Stimulated activated CD4-positive, alpha-beta T cell treated with anti-CD3 and anti-CD28 coated beads, Interleukin-1b, Interleukin-23, amount 100 ng/mL, for 24 hours (primary cell): ENCODE measurements at places on chromosomes 2 and 18.

DNA sequence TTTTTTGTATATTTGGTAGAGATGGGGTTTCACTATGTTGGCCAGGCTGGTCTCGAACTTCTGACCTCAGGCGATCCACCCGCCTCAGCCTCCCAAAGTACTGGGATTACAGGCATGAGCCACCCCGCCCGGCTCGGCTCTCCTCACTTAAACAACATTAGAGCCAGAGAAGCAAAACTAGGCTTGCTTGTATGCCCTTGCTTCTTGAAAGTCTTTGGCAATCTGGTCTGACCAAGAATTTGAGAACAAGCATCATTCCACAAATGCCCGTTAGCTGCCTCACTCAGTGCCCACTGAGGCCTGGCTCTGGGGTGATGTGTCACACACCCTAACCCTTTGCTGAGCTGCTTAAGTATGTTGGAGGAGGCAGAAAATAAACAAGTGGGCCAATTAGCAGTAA, 33.5 kb downstream of the SOWAHC start:
- DNase-seq = no peak

DNA sequence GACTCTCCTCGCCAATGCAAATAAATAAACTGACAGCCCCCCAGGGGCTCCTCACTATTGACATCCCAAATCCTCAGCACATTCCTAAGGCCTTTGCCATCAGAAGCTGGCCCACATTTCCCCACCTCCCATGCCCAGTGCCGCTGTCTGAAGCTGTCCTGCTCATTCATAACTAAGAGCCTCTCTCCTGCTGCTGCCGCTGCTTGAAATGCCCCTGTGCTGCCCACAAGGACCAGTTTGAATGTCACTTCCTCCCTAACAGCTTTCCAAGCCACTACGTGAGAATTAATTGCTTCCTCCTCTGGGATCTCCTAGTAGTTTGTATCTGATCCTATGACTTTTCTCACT, 151.6 kb upstream of the CAPN13 start:
- no peak for DNase-seq

GRCh38 chr18:9711361-9712129, 3.4 kb downstream of the RAB31 start:
- DNase-seq = no peak

DNA sequence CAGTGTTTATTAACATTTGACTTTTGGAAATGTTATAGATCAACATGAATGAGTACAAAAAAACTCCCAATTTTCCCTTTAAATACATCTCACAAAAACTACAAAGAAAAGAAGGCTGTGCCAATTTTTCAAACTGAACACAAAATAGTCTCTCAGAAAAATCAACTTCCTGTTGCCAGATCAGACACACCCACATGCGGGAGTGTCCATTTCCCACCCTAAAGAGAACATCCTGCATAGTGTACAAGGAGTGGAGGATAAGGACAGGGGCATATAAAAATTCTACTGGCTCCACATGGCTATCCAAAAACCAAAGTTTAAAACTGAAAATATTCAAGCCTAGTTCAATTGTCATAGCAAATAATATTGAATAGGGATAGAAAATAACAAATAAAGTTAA, 165.3 kb downstream of the ATAD2B start:
- DNase-seq = no peak

GRCh38 chr2:43905371-43905803, 66.6 kb downstream of the ABCG8 start:
- no peak for DNase-seq

- DNase-seq = no peak
Observed at GRCh38 chr2:158199928-158200650, 98.4 kb downstream of the UPP2 start.

DNA sequence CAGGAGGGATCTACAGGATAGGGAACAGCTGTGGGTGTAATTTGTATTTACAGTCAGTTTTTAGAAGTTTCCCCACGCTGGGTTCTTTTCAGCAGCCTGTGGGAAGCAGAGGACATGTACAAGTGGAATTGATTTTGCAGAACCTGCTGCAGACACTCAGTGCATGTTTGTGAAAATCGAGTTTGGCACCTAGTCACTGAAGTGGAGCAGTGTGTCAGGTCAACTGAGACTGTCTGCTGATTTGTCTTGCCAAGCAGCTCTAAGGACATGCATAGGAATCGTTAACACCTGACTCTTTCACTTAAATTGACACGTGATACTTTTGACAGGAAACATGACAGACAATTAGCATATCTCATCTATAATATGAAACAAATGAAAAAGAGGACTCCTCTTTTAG, 416.6 kb downstream of the TMX3 start:
- no peak for DNase-seq

DNA sequence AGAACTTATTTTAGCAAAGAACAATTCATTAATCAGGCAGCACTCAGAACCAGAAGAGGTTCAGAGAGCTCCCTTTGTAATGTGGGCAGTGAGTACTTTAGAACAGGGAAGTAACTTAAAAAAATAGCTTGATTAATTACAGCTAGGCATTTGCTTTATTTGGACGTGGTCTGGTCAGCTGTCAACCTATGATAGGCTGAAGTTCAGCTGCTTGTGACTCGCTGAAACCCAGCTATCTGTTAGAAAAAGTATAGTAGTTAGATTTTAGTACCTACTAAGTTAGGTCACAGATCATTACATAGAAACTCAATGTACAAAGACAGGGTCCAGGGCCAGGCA, 40.0 kb downstream of the PKDCC start:
- no peak for DNase-seq

- DNase-seq = no peak
Observed at GRCh38 chr2:88967844-88968243, 276.4 kb downstream of the RPIA start.

GRCh38 chr18:37628470-37629220, 63.0 kb upstream of the CELF4 start:
- no peak for DNase-seq

DNA sequence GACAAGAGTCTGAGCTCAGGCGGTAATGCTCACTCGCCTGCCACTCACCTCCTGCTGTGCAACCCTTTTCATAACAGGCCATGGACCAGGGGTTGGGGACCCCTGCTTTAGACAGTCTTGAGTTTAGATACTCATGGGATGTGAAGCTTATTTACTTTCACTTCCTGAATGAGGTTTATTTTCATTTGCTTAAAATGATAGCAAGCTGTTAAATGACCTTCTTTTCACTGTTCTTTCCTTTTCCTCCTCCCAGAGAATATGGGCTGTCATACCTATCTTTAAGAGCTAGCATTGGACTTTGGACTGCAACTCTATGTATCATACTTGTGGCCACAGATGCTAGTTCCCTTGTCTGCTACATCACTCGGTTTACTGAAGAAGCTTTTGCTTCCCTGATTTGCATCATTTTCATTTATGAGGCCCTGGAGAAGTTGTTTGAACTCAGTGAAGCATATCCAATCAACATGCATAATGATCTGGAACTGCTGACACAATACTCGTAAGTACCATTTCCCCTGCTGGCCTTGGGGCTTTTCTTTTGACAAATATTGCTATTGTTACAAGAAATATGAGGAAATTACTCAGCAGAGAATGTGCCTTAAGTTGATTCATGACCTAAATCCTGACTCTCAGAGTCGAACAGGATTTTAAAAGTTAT, 168.5 kb downstream of the DPP4 start:
- no peak for DNase-seq

GRCh38 chr2:95374921-95375471, 27.5 kb upstream of the FAHD2A start:
- no peak for DNase-seq

DNA sequence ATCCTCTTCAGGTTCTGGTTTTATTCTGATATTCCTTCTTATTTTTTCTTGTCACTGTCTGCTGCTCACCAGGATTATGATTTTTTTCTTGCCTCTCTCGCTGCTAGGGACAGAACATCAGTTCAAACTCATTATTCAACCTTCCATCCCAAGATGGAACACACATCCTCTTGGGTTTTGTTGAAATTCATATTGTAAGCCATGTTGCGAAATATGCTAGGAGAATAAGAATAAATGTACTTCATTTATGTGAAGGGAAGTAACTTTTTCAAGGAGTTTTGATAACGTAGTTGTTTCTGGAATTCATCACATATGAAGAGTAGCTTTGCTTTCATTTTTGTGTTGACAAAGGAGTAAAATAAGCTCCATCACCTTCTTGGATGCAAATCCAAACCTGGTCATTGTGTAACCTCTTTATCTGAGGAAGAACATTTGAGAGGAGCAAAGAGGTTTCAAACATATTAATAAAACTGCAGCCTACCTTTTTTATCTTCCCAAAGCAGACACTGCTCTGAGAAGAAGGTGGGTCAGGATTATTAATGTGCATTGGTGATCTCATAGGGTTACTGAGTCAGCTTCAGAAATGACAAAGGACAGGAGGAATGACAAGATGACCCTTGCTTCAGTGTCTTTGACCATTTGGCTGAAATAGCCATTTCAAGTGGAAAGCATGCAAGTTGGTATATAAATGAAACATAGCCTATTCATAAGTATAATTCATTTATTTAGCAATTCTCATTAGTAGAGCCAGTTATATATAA, 280.0 kb downstream of the GULP1 start:
- no peak for DNase-seq

GRCh38 chr2:30990671-30991070, 147.6 kb downstream of the GALNT14 start:
- DNase-seq = no peak

- DNase-seq = no peak
Observed at GRCh38 chr2:208033701-208034502, 8.6 kb upstream of the PLEKHM3 start.

DNA sequence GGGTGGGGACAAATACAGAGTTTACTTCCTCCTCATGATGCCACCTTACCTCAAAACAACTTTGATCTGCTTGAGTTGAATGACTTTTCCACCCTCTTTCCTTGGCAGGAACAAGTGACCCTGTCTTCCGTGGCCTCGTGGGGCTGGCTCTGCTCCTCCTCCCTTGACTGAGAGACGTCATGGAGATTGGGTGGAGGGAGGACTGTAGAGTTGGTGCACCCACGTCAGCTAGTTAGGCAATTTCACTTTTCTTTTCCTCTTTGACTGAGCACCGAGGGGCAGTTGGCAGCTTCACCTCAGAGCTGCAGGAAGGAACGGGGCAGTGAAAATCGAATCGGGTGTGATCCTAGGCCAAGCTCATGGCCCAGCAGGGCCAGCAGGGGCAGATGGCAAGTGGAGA, at the start of gene SP140:
TSS of gene SP140 (plus strand) at position 251 of the 400 bp plus-strand sequence. CDS start at position 360, 109 bp downstream.
- DNase-seq = peak; percentile 45

DNA sequence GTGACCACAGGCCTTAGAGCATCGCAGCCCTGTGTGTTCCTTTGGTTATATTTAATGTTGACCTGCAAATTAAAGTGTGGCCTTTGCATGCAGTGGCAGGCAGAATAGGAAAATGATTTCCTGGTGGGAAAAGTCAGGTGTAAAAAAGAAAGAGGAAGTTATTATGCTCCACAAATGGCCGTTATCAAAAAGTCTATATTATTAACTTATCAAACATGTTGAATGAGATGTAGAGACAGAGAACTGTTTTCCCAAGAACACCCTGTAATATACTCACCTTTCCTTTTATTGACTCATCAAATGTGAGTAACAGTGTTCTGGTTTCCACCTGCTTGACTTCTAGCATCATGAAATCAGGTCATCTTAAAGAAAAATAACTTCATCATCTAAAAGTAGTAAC, 35.3 kb downstream of the MEIS1 start:
- no peak for DNase-seq

GRCh38 chr2:122132147-122132691, 376.8 kb downstream of the TSN start:
- no peak for DNase-seq

- DNase-seq = no peak
Observed at GRCh38 chr2:109102588-109103233, 26.3 kb upstream of the SH3RF3 start.

- no peak for DNase-seq
Observed at GRCh38 chr2:111534910-111535352, 349.1 kb downstream of the ANAPC1 start.
